Inflammatory macrophage treated with lipopolysaccharide for 1 hour (primary cell): ENCODE measurements at places on chromosomes 1 and 21.
A peak's percentile ranks its signal among the peaks of the same experiment; 100 is the strongest.

GRCh38 chr1:152786077-152786476 is at the start of gene LCE1E:
LCE1E (plus strand) TSS chr1:152786257; CDS start chr1:152787300, 1,043 bp downstream.
- DNase-seq, result no peak

GRCh38 chr1:13763991-13764390 is 64.0 kb downstream of the PRDM2 start:
- no peak for DNase-seq

- DNase-seq, result no peak
These were observed 129.0 kb upstream of the CAMK1G start for GRCh38 chr1:209454340-209454994.

DNA sequence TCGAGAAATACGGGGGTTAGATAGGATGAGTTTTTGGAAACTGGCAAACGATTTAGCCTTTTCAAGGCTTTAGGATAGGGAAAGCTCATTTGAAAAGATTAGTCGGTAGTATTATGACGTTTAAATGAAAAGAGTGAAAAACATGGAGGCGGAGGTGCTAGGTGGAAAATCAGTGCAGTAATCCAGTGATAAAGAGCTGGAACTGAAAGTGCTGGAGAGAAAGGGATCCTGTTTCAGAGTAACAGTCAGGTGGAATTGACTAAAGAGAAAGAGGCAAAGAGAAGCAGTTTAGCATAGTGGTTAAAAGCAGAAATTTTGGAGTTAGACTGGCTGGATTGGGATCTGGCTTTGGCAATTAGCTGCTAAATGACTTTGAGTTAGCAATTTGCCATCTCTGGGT is 945 bp downstream of the WDR3 start:
- DNase-seq, result no peak

DNA sequence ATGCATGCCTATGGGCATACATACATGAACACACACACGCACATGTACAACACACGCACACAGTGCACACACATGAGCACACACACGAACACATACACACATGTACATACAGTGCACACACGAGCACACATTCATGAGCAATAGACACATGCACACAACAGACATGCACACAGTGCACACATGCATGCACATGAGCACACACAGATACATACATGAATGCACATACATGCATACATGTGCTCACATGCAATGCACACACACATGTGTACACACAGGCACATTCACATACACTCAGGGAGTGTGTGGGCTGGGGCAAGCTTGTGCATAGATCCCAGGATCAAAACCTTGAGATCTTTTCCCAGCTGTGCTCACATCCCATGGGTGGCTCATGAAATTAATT is 18.9 kb downstream of the CRYAA start:
- no peak for DNase-seq

DNA sequence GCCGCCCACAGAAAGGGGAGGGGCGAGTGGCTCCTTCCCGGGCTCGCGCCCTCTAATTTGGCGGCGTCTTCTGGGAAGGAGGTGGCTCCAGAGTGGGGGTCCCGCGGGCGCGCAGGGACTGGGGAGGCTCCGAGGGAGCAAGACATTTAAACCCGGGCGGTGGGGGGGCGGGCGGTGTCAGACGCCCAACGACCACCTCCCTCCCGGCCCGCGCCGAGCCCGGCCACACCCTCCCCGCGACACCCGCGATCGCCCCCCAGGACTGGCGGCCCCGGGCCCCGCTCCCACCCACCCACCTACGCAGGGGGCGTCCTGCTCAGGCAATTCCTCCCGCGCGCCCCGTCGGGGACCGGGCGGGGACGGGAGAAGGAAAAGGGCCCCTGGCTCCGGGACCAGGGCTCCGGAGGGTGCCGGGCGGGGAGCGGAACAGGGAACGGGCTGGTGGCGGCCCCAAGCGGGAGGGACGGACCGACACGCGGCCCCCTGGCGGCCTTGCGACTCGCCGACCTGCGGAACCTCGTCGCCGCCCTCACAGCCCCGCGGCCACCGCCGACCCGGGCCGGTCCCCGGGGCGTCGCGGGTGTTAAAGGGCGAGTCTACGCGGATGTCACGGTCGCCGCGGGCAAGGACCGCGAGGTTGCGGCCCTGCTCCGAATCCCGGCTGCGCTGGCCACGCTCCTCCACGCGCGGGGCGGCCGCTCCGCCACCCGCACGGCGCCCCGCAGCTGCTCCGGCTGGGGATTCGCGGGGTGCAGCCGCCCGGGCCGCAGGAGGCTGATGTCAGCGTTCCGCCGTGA is 94.0 kb upstream of the FMN2 start:
- peak; percentile 6 for DNase-seq

DNA sequence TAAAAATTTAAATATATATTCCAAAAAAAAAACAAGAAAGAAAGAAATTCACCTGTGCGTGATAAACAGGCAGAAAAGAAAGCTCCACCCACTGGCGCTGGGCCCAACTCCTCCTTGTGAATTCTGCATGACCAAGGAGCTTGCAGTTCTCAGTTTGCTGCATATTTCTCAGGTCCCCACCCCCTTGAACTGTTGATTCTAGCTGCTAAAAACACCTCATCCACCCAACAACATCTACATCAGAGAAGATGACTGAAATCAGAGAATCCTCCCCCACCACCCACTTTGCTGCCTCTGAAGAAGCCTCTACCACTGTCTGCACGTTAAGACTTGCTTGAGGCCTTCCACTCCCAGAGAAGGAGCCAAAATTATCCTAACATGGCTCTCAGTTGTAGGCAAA is 104.8 kb downstream of the RGS2 start:
- no peak for DNase-seq

- DNase-seq, result no peak
These were observed 20.5 kb downstream of the MAPKAPK2 start for GRCh38 chr1:206705191-206705590.

GRCh38 chr1:109912873-109913272 is 2.2 kb downstream of the CSF1 start:
- DNase-seq, result no peak

DNA sequence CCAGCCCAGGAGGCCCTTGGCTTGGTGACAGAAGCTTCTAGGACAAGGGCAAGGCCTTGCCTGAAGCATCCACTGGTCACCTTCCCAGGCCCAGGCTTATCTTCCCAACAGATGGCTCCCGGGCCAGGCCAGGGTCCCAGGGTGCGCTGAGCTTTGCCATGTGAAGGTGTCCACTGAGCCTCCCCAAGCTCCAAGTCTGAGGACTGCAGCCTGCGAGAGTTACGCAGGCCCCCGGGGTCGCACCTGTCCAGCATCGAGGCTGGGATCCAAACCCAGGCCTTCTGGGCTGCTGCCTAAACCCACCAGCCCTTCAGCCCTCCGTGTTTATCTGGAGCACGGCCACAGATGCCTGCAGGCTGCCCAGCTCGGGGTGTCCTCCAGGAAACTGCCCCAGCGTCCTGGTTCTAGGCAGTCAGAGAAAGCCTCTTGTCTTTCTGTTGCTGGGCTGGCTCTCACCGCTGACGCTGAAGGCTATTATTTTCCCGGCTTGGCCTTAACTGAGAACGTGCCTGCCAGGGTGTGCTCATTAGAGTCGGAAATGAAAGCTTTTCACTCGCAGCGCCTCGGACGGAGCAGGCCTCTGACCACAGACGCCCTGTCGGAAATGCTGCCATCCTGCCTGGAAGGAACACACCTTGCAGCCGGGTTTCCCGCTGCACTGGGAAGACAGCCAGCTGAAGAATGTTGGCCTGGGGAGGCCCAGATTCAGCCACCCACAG is 71.4 kb downstream of the MEGF6 start:
- no peak for DNase-seq

DNA sequence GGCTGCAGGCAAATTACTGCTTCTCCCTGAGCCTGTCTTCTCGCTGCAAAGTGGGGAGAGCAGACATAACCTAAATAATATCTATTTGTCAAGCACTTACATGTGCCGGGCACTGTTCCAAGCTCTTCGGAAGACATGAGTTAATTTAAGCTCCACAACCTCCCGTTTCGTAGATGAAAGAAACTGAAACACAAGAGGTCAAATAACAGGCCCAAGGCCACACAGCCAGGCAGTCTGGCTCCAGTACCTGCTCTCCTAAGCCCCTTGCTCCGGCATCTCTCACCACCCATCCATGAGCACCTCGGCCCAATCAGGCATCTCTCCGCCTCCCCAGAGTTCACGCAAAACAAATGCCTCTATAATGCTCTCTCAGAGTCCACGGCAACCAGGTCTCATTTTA is 65.4 kb downstream of the TAS1R2 start:
- no peak for DNase-seq

- no peak for DNase-seq
These were observed 4.4 kb downstream of the RCSD1 start for GRCh38 chr1:167634435-167634834.

DNA sequence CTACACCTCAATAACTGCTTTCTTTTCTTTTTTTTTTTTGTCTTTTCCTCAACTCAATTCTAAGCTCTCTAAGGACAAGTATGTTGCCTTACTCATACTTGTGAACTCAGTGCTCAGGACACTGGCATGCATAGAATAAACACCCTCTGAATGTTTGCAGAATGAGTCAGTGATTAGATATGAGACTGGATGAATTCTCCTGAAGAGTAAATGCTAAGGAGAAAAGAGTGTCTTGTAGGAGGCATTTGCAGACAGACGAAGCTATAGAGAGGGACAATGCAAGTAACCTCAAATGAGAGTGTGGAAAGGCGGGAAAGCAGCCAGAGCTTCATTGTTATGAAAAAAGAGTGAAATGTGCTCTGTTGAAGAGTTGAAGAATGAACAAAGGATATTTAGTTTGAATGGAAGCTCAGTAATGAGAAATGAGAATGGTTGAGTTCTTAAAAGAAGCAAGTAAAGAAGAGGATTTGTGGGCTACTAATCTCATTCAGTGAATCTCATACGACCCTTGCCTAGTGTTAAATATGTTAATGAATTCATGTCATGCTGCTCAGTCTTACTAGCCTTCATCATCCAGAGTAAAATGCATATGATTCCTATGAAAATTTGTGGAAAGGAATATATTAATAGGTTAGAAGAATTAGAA is 166.1 kb upstream of the DPYD start:
- DNase-seq, result no peak

GRCh38 chr1:240149484-240150094 is 57.9 kb downstream of the FMN2 start:
- peak; percentile 13 for DNase-seq

DNA sequence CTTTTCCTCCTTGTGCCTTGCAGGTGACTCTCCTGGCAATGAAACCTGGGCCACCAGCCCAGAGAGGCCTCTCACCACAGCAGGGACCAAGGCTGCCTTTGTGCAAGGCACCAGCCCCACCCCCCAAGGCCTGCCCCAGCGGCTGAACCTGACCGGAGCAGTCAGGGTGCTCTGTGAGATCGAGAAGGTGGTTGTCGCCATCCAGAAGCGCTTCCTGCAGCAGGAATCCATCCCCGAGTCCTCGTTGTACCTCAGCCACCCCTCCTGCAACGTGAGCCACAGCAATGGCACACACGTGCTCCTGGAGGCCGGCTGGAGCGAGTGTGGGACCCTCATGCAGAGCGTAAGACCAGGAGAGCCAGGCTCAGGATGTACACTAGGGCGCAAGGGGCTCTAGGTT is 51.7 kb downstream of the UMODL1 start:
- no peak for DNase-seq

DNA sequence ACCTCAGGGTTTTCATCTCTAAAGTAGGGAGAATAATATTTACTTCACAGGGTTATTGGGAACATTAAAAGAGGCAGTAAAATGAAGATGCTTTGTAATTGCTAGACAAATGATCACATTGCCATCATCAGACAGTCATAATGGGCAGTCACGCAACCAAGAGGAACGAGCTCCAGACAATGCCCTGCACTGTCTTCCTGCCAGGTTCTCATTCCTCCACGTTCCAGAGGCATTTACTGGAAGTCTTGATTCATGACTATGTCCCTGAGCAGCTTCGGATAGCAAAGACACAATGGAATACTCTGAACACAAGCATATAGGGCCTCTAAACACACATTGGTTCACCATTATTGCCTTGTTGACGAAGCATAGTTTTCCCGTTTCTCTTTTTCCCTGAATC is 389.7 kb downstream of the NTNG1 start:
- DNase-seq, result no peak

DNA sequence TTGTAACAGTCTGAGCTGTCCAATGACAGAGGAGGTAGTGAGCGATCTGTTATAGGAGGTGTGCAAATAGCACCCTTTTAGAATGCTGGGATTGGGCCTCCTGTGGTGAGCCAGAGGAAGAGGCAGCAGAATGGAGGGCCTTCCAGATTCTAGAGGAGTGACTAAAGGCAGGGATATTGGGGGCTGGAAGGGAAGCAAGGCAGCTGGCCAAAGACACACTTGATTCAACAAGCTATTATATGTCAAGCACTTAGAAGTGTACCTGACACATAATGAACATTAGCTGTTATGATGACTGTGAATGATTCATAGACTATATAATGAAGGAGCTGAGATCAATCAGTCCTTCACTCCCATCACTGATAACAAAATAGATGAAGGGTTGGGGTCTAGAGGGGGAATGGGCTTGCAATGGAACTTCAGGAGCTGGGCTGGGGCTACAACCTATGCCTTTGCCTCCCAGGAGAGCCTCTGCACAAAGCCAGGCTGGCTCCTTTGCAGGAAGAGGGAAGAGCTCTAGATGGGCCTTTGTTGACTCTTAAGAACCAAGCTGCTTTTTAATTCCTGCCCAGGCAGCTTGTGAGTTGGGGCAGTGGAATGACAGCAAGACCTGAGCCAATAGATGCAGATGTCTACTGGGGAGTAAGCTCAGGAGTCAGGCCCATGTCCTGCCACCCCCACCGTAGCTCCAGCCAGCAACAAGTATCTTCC is 2.3 kb upstream of the MKNK1 start:
- DNase-seq, result no peak

GRCh38 chr21:46011267-46011967 is 29.8 kb downstream of the COL6A1 start:
- DNase-seq, result no peak

GRCh38 chr1:208231881-208232661 is 12.1 kb downstream of the PLXNA2 start:
- no peak for DNase-seq

DNA sequence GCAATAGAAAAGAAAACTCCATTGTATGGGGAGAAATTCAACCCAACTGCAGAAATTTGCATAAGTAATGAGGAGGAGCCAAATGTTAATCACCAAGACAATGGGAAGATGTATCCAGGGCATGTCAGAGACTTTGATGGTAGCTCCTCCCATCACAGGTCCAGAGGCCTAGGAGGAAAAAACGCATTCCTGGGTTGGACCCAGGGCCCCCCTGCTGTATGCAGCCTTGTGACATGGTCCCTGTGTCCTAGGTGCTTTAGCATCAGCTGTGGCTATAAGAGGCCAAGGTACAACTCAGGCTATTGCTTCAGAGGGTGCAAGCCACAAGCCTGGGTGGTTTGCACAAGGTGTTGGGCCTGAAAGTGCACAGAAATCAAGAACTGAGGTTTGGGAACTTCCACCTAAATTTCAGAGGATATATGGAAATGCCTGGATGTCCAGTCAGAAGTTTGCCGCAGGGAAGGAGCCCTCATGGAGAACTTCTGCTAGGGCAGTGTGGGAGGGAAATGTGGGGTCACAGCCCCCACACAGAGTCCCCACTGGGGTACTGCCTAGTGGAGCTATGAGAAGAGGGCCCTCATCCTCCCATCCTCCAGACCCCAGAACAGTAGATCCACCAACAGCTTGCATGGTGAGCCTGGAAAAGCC is 162.3 kb downstream of the TGFB2 start:
- no peak for DNase-seq

GRCh38 chr1:119011706-119012105 is 23.6 kb upstream of the TBX15 start:
- DNase-seq, result no peak
